CD4-positive, alpha-beta T cell (primary cell): ENCODE measurements at places on chromosomes 6 and 20. TPM values are rescaled to one million over a fixed set of nuclear protein-coding genes. Genes with fewer than 3 reads are reported as not detected.

DNA sequence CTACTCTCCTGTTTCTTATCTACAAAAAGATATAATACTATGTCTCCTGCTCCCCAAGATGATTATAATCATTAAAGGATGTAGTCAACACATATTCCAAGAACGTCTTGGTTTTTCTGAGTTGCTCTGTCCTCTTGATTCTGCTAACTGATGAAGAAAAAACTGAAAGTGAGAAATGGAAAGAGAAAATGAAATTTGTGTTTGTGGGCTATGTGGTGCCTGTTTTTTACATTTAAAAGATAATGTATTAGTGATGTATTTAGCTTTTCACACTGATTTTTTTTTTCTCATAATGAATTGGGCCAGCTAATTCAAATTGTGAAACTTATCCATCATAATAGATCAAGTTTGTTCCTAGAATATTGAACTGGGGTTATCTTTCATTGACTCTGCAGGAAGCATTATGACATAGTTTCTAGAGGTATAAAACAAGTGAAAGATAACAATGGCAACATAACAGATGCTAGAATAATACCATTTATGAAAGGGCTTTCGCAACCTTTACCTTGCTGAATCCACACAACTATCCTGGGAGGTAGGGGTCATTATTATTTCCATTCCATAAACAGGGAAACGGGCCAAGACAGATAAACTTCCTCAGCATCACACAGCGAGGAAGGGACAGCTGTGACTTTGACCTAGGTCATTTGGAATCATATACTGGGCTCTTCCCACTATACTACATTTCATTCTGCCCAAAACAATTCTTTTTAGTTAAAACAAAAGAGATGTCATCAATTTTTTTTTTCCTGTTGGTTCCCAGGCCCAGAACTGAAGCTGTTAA is 336.7 kb downstream of the GJA1 start:
- H3K4me3 ChIP-seq = no peak overlapping the region
- H3K4me1 ChIP-seq = no peaks in the 10 kb centered on the region
- no peaks in the 10 kb centered on the region for H3K27me3 ChIP-seq
- DNase-seq = no peak
- no peak overlapping the region for H3K27ac ChIP-seq

DNA sequence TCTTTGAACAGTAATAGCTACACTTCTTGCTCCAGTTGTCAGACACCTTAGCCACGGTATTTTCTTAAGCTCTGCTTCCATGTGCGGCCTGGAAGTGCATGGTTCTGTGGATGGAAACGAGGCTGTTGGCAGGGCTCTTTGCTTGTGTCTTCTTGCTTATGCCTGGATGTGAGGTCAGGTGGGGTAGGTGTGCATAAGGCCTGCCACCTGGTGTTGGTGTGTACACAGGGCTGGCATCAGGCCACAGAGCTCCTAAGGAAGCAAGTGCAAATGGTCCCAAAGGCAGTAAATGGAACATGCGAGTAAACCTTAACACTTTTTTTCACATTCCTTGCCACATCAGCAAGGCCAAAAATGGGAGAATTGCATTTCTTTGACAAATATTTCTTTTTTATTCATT is 158.1 kb upstream of the GMDS start:
- no peaks in the 10 kb centered on the region for H3K27me3 ChIP-seq
- DNase-seq = no peak
- no peak overlapping the region for H3K27ac ChIP-seq
- no peak overlapping the region for H3K4me3 ChIP-seq
- H3K36me3 ChIP-seq = no peaks in the 10 kb centered on the region
- no peaks in the 10 kb centered on the region for H3K4me1 ChIP-seq

GRCh38 chr6:149876241-149876933 is 12.2 kb upstream of the LRP11 start:
- no peaks in the 10 kb centered on the region for H3K4me1 ChIP-seq
- no peak overlapping the region for H3K27ac ChIP-seq
- H3K4me3 ChIP-seq = no peak overlapping the region
- DNase-seq = no peak

GRCh38 chr20:32661820-32662528 is 11.8 kb downstream of the C20orf203 start:
- no peaks in the 10 kb centered on the region for H3K27me3 ChIP-seq
- H3K36me3 ChIP-seq = no peaks in the 10 kb centered on the region
- no peak for DNase-seq
- H3K4me1 ChIP-seq = peaks cover 5% of the 10 kb centered on the region
- H3K27ac ChIP-seq = no peak overlapping the region
- H3K4me3 ChIP-seq = no peak overlapping the region

DNA sequence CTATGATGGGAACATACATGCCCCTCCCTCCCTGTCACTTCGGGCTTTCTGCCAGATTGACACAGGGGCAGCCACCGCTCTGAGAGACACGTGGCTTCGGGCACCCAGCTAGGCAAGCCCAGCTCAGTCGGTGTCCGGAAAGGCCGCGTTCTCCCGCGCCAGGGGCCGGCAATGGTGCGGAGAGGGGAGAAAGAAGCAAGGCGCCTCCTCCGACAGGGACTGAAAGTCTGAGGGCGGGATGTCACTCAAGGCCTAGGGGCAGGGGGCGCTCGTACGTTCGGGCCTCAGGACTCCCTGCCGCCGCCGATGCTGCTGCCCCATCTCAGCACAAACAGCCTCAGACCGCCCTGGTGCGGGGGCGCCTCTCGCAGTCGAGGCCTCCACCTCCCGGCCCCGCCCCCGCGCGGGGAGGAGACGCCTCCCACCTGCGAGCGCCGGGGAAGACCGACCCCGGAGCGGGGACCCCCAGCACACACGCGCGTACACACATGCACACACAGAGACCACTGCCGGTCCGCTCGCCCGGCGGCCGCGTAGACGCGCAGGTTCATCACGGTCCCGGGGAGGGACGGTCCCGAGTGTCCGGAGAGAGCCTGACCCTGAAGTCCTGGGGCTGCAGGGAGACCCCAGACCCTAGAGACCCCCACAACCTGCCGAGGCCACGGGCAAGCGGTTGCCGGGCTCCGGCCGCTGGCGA is 1.9 kb downstream of the GRM4 start:
- DNase-seq = peak; percentile 19
- H3K4me3 ChIP-seq = peak overlapping the region; percentile 38
- H3K27ac ChIP-seq = no peak overlapping the region
- H3K4me1 ChIP-seq = peaks cover 38% of the 10 kb centered on the region
- peaks cover 67% of the 10 kb centered on the region for H3K27me3 ChIP-seq
- no peaks in the 10 kb centered on the region for H3K36me3 ChIP-seq

Gene ORC3
- total RNA-seq = 12.1 TPM

- no peak overlapping the region for H3K27ac ChIP-seq
- no peak for DNase-seq
- H3K27me3 ChIP-seq = no peaks in the 10 kb centered on the region
These were observed 18.9 kb downstream of the MKKS start for GRCh38 chr20:10415013-10415650.

Gene FABP7
- total RNA-seq = not detected

GRCh38 chr6:4369616-4370015 is 234.2 kb upstream of the ECI2 start:
- H3K27me3 ChIP-seq = no peaks in the 10 kb centered on the region
- no peak overlapping the region for H3K4me3 ChIP-seq
- H3K27ac ChIP-seq = no peak overlapping the region
- no peak for DNase-seq
- no peaks in the 10 kb centered on the region for H3K36me3 ChIP-seq

Gene ZMYND8
- 33.0 TPM for total RNA-seq

DNA sequence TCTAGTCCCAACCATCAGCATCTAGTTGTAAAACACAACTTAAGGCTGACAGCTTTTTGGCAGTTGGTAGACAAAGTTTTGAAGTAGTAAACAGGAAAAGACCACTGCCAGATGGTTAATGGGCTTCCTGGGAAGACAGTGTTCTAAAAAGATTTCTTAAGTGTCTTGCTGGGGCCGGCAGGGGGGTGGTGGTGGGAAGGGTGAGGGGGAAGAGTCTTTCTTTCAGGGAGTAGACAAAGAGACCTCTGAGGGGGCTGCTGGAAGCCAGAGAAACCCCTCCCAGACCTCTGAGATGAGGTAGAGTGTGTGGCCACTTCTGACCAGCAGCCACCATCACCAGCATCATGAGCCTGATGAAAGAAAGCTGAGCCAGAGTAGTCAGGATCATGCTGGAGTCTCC is 784.9 kb downstream of the TENT5A start:
- H3K4me3 ChIP-seq = no peak overlapping the region
- DNase-seq = no peak
- no peaks in the 10 kb centered on the region for H3K36me3 ChIP-seq
